CD8-positive, alpha-beta memory T cell (primary cell): ENCODE measurements at places on chromosomes 3 and 15. TPM values are rescaled to one million over a fixed set of nuclear protein-coding genes. Genes with fewer than 3 reads are reported as not detected.

Gene TTLL13
- not detected for total RNA-seq

DNA sequence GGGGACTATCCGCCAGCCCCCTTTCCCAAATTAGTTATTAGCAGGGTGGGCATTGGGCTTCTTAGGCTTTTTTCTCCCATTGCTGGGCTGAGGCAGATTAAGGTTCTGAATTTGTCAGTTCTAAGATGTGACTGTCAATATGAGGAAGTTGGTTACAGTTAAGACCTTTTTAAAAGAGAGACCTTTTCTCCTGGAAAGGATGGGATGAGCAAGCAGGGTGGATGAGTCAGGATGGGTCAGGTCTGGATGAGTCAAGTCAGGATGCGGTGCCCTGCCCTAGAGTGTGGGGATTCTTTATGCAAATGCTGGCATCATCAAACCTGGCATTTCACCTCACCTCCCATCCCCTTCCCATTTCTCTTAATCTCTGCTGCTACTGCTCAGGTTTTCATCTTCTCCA is 1.9 kb downstream of the AEN start:
- DNase-seq: no peak

Gene TGM4
- total RNA-seq: not detected

GRCh38 chr3:4030624-4031023 is 231.4 kb downstream of the LRRN1 start:
- no peak for DNase-seq
